ENCODE measurements at places on chromosomes 7 and 10.

- no peak for DNase-seq
Measured at GRCh38 chr10:70435241-70436085, 6.0 kb downstream of the NODAL start.

GRCh38 chr7:5773661-5774086 lies 7.8 kb downstream of the RNF216 start:
- peak; percentile 92 for DNase-seq

DNA sequence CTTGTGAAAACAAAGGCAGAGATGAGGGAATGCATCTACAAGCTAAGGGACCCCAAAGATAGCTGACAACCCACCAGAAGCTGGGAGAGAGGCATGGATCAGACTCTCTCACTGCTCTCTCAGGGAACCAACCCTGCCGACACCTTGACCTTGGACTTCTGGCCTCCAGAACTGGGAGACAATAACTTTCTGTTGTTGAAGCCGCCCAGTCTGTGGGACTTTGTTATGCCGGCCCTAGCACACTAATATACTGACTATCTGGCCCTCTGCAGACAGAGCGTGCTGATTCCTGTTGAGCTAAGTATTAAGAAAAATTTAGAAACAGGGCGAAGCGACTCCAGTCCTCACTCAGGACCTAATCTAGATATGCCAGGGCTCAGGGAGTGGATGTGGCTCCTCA lies 144.3 kb upstream of the TCF7L2 start:
- no peak for DNase-seq

DNA sequence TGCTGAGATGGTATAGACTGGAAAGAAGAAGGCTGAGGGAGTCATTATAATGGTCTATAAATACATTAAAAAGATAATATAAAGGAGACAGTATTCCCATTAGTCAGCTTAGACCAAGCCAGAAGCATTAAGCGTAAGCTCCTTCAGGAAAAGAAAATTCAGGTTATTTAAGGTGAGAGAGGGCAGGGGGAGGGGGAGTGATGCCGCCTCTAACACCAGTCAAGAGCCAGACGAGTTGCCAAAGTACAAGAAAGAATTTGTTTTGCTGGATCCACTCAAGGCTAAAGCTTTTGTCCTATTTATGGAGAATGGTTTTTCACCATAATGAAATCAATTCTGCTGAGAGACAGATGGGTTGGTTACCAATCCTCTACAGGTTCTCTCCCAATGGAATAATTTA lies 99.3 kb downstream of the CFAP58 start:
- no peak for DNase-seq

GRCh38 chr10:126639084-126639483 lies 31.4 kb downstream of the C10orf90 start:
- no peak for DNase-seq

DNA sequence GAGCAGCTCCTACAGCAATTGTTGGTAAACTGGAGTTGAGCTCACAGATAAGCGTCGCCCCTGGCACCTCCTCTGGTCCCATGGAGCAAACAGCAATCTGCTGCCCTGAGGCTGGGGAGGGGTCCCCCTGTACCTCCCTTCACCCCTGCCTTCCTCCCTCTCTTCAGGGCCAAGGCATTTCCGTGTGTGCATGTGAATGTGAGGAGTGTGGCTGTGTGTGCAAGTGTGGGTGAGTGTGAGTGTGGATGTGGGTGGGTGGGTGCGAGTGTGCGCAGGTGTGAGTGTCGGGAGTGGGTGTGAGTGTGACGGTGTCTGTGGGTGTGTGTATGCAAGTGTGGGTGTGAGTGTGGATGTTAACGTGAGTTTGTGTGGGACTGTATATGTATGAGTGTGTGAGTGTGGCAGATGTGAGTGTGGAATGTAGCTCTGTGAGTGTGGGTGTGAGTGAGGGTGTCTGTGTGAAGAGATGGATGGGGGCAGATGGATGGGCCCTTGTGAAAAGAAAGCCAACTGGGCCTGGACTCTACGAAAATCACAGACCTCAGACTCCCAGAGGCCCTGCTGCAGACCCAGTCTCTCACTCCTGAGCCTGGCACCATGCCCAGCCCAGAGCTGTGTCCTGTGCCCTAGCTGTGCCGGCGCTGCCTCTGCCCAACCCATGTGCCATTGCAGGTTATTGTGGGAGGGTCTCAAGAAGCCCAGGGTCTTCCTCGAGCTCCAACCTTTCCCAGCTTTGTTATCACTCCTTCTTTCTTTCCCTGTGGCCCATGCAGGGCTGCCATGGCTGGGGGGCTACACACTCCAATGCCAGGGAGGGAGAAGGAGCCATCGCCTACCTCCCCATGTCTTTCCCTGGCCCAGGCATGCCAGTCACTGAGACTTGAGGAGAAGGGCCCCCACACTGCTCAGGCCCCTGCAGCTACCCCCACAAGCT lies 73.9 kb downstream of the GRID1 start:
- no peak for DNase-seq

DNA sequence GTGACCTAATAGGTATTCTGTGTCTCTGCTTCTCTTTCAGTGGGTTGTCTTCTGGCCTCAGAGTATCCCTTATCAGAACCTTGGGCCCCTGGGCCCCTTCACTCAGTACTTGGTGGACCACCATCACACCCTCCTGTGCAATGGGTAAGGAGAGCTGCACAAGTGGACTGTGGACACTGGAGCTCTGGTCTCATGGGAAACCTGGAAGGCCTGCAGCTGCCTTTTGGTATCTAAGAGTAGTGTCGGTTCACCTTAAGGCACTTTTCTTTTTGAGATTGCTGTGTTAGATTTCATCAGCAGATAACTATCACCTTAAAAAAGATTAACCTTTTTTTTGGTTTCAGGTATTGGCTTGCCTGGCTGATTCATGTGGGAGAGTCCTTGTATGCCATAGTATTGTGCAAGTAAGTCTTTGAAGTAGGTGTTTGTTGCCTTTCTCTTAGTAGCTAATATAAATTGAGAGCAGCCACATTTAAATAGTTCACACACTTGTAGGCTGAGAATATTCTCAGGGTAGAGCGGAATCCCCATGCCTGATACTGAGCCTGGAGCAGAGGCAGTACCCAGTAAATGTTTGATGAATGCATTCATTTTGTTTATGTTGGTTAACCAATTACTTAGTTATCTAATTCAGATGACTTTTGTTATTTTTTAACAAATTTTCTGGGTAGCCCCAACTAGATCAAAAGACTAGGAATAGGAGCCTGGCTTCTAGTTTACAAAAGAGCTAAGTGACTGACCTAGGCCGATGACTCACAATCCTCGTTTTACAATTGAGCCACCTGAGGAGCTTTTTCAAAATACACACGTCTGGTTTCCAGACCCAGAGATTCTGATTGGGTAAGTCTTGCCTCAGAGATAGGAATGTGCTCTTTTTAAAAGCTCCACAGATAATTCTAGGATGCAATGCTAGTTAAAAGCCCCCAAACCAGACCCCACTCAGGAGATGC lies 3.6 kb downstream of the TMEM254 start:
- DNase-seq = peak; percentile 70

GRCh38 chr10:3229815-3230214 lies 57.2 kb upstream of the PITRM1 start:
- DNase-seq = peak; percentile 17
